Posterior cingulate gyrus (tissue), 11 donors: ENCODE measurements at places on chromosomes 5 and 9.

GRCh38 chr5:131252824-131253171 is 11.1 kb upstream of the CDC42SE2 start:
- peak; percentile 85 for DNase-seq

GRCh38 chr5:110377943-110378342 is 348.5 kb downstream of the TMEM232 start:
- no peak for DNase-seq

DNA sequence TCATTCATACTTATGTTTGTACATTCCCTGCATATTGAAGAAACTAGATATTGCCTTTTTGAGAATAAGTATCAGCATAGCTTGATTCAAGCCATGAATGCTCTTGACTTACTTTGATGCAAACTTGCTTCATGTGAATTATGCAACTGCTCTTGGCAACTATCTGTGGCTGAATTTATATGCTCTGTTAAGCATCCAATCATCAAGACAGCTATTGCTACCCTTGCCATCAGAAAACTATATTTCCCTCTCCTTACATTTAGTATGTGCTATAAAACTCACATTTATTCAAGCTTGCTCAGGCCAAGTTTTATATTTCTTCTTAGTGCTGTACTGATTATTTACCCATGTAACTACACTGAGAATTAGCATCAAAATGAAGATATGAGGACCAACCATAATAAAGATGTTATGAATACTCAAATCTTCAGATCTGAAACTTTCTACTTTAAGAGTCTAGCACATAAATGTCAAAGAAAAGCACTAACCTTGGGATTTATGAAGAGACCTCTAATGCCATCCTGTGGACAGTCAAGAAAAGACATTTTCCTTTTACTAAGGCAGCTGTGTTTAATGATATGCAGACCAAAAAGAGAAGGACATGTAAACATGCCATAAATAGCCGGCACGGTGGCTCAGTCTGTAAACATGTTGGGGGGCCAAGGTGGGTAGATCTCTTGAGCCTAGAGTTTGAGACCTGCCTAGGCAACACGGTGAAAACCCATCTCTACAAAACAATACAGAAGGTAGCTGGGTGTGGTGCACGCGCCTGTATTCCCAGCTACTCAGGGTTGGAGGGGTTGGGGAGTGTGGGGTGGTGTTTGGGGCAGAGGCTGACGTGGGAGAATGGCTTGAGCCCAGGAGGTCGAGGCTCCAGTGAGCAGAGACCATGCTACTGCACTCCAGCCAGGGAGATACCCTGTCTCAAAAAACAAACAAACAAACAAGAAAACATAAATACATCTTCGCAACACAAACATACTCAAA is 267.0 kb upstream of the TYRP1 start:
- no peak for DNase-seq

DNA sequence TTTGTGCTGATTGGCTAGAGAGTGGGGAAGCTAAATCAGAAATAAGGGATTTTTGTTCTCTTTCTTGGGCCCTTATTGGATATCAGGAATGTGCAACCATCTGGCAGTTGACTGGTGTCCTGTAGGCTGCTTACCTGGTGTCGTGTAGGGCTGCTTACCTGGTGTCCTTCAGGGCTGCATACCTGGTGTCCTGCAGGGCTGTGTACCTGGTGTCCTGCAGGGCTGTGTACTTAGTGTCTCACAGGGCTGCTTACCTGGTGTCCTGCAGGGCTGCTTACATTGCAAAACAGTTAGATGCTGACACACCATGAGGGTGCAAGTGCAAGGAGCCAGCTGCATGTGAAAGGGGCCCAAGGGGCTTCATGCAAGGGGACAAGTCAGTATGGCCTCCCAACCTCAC is 249.3 kb downstream of the ICE1 start:
- no peak for DNase-seq

- no peak for DNase-seq
Observed at GRCh38 chr5:124342027-124342471, 404.4 kb downstream of the ZNF608 start.

DNA sequence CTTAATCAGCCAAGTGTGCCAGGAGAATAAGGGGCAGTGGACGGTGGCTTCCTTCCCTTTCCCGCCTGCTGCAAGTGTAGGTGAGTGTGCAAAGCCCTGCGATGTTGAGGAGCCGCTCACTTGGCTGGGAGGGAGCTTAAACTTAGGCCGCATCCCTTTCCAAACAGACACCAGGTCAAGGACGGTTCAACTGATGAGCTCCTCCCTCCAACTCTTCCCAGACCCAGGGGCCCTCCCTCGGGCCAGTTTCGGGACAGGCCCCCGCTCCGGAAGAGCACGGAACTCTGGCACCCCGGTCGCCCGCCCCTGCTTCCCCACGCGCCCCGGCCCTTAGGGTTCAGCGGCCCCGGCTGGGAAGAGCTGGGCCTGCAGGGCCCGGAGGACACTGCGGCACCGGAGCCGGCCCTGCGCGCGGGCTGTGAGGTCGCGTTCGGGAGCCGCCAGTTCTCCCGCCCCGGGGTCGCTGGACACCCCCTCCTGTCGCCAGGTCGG is 481 bp downstream of the MRPL36 start:
- no peak for DNase-seq

- DNase-seq, result no peak
Observed at GRCh38 chr5:156529892-156530291, 202.9 kb downstream of the SGCD start.

DNA sequence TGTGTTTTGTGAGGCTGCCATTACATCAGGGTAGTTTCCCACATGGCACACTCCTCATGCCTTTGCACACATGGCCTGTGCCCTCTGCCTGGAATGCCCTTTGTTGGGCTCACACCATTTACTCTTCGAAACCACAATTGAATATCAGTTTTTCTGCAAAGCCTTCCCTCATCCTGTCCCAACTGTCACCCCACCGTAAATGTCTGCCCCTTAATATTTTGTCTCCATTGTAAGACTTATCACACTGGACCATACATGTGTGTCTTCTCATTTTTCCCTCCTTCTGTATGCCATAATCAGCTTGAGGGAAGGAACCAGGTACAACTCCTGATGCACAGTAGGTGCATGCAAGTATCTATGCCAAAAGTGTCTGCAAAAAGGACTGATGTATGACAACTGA is 62.7 kb upstream of the TMEM252 start:
- no peak for DNase-seq

DNA sequence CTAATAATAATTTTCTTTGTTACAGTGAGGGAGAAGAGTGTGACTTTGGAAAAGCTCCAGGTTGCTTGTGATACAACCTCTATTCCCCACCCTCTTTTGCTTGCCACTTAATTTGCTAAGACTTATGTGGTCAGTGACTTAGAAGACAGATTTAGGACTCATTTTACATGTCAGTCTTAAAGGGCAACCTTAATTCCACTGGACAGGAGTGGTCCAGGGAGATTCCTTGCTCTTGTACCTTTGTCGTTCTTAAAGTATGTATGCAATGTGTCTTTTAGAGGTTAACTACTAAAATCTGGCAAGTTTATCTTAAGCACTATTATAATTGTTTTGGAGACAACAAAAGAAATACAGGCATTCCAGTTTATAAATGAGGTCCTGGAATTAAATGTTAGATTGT is 20.0 kb downstream of the SLC30A5 start:
- no peak for DNase-seq

- no peak for DNase-seq
Observed at GRCh38 chr9:91896097-91896496, 53.9 kb downstream of the ROR2 start.

DNA sequence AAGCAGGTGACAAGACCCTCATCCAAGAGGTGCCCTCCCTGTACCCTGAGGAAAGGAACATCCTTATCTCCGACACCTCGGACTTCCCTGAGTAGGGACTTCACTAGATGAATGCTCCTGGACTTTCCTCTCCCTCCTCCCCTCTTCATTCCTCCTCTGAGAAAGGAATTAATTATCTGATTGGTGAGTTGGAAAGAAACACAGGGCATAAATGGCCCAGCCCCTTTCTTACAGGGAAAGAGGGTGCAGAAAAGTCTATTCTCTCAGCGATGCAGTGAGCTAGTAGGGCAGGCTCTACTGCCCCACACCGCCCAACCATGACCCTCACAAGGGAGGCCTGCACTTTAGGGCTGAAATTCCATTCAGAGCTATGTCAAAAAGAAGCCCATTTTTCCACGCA is 87.5 kb downstream of the TTC39B start:
- DNase-seq, result no peak

- no peak for DNase-seq
Observed at GRCh38 chr9:131138676-131139075, 13.3 kb downstream of the NUP214 start.

DNA sequence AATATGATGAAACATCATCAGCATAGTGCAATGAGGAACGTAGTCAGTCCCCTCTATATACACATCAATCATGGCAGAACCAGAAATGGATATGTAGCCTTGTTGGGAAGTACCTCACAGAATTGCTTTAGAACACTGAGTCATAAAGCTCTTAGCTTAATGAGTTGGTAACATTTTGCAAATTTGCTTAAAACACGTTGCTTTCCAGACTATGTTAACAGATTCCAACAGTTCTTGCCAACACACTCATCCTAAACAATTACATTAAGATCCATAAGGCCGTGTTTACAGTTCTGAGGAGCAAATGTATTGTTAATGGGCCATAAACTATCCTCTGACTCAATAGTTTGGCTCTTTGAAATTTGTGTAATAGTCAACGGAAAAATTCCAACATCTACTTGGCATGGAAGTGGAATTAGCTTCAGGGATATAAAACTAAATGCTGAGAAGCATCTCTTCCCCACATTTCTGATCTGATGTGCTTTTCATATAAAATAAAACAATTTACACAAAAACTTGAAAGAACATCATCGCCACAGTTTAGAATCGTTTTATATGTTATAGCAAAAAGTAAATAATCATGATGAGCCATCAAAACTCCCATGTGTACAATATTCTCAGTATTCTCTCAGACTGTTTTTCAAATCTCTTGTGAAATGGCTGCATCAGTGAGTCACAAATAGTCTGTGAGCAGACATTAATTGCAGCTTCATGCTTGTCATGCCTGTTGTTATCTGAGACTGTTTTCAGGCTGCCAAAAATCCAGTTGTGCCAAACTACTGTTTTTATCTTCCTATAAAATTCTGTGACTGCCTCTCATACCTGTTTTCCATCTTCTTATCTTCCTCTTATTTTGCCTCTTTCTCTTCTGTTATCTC is 291.9 kb downstream of the COX7C start:
- DNase-seq, result no peak

DNA sequence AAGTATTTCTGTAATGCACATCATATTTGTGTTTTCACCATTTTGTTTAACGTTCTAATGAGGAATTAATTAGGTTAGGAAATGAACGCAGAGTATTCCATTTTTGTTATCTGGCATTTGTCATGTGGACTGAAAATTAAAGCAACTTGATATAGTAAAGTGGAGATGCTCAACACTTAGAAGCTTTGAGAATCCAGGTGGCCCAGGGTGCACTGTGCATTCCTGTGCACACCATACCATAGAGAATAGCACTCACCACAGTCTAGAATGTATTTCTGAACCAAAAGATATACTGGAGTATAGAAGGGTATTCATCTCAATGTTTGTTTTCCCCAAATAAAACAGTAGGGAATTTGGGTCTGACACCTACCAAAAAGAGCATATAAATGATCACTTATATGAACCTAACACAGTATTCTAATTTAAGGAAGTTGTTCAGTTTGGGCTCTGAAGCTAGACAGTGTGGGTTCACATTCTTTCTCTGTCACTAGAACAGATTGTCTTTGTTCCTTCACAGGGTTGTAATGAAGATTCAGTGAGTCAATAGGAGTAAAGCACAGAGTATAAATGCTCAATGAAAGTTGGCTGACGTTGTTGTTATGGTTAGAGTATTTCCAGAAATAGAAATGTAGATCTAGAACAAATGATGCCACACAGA is 125.6 kb upstream of the DMRT1 start:
- DNase-seq, result no peak

GRCh38 chr9:8027351-8027750 is 227.8 kb upstream of the DMAC1 start:
- DNase-seq, result no peak

DNA sequence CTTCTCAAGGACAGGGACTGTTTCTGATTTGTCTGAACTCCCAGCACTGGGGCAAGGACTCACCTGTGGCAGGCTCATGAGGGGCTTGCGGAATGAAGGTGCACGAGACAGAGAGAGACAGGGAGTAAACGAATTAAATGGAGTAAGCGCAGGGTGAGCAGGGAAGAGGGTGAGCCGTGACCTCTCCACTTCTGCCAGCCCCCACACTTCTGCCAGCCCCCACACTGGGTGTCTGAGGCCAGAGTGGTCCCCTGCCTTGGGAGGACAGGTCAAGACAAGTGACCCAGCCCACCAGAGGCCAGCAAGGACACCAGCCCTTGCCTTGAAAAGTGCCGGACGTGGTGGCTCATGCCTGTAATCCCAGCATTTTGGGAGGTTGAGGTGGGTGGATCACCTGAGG is 37.2 kb downstream of the DAB2IP start:
- DNase-seq, result no peak

DNA sequence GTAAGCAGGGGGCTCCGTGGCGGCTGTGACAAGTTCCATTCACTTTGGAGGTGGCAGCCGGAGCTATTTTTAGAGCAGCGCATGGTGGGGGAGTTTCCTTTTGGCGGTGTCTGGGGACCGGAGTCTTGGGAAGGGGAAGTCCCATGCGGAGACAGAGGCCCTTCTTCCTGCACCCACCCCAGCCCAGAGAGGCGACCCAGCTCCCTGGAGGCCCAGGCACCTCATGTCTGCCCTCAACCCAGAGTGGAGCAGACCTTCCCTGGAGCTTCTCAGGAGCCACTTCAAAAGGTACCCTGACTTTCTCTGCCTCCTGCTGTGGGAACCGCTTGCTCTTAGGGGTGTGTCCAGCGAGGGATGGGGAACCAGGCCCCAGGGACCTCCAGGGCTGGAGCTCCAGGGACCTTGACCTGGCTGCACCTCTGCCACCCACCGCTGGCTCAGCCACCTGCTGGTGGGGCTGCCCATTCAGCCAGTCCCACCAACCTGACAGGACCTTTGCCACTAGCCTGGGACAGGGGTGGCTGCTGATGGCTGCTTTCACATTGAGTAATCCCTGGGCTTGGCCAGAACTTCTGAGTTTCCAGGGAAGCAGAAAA is 34.1 kb downstream of the NEK6 start:
- peak; percentile 21 for DNase-seq

DNA sequence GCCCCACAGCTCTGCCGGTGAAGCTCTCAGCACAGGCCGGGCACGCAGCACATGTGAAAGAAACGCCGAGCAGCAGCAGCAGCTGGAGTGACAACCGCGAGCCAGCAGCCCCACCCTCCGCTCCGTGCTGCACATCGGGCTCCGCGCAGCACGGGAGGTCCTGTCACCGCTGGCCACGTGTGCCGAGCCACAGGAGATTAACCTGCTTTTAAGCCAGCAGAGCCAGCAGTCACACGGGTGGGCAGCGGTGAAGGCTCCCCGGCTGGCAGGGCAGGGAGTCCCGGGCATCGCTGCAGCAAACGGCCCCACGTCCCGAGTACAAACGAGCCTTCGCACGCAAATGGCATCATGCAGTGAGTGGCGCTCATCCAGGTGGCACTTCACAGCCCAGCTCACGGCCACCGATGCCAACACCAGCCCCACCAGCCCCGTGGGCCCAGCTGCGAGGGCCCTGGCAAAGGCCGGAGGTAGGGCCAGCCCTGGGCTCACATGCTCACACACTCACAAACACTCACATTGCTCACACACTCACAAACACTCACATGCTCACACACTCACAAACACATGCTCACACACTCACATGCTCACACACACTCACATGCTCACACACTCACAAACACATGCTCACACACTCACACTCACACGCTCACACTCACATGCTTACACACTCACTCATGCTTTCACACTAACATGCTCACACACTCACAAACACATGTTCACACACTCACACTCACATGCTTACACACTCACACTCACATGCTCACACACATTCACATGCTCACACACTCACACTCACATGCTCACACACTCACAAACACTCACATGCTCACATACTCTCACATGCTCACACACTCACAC is 11.1 kb downstream of the CCDC187 start:
- DNase-seq, result peak; percentile 88

- no peak for DNase-seq
Observed at GRCh38 chr9:19553441-19553840, 144.6 kb downstream of the ACER2 start.
